ENCODE measurements at places on chromosomes 2 and 18.

DNA sequence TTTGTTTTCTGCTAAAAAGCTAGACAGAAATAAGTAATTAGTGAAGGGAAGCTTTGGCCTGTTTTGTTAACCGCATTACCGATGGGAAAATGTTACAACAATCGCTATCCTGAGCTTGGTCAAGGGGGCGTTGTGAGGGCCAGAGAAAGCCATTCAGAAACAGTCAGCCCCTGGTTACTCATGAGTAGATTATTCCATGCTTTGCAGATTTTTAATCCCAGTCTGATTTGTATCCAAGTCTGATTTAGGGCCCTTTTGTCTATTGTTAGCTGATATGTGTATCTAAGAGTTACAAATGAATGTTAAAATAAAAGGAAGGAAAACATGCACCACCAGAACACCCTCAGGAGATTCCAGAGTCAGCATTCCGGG, 99.1 kb downstream of the PRPF40A start:
- no peak for DNase-seq

GRCh38 chr2:83899271-83899670, 559.8 kb downstream of the SUCLG1 start:
- DNase-seq, result no peak

- no peak for DNase-seq
Observed at GRCh38 chr2:224103651-224104050, 64.6 kb upstream of the SERPINE2 start.

- DNase-seq, result no peak
Observed at GRCh38 chr2:222142027-222142426, 156.8 kb downstream of the PAX3 start.

DNA sequence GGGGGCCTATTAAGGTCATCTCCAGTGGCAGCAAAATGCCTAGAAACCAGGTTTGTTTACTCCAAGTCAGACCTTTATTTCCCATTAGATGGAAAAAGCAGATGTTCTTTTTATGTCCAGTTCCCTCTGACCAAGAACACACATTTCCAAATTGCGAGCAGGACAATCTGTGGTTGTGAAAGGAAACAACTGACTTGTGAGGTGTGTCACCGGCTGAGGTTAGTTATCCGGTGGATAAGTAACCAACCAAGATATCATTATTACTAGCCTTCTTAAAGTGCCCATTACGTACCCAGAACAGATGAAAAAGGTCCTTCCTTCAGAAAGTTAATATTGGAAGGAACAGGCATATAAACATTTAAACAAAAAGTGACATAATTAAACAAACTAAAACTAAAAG, 112.9 kb downstream of the THADA start:
- DNase-seq, result no peak

DNA sequence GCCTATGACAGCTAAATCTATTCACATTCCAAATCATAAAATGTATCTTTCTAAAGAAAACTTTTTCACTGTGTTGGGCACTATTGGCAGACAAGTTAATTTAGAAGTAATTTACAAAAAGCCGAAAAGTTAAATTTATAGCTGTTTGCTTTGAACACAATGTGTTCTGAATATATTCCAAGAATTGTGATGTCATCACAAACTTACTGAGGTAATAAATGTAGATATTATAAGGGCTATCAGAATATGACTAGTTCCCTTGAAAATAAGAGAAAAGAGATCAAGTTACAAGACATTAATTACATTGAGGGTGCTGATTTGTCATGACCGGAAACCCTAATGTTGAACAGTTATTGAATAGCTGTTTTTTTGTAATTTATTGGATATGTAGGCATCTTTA, 153.9 kb upstream of the SCN7A start:
- DNase-seq, result no peak

GRCh38 chr2:160139991-160140390, 60.1 kb downstream of the ITGB6 start:
- no peak for DNase-seq

DNA sequence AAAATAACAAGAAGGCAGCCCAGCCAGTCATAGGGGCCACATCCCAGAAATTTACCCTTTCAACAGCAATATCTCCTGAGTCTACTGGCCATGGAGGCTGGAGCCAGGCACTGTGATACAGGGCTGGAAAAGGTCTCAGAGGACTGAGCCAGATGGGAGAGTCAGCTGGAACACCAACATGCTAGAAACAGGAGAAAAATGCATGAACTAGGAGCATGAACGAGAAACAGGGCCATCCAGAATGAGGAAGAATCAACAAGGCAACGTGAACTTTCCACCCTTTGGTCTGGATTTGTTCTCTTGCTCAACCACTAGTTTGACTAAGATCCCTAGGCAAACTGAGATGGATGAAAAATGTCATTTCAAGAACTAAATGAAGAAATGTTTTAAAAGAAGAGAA, 13.1 kb downstream of the PID1 start:
- no peak for DNase-seq

GRCh38 chr2:232319067-232319802, 59.3 kb upstream of the ALPP start:
- no peak for DNase-seq

GRCh38 chr2:182379241-182379640, 47.6 kb downstream of the PDE1A start:
- no peak for DNase-seq

DNA sequence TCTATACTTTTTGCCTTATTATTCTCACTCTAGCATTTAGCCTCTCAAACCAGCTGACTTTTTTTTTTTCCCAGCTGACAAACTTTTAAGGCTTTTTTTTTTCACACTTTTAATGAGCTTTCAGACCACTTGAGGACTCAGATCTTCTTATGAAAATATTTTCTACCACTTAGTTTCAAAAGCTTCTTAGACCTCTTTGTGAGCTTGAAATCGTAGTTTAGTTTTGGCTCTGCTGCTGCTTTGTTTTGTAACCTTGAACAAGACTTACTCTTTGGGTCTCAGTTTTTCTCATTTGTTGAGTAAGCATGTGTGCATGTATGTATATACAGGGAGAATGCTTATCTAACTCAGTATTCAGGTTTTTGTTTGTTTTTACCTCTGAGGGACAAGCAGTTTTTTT, 3.5 kb downstream of the NBEAL1 start:
- DNase-seq, result no peak

DNA sequence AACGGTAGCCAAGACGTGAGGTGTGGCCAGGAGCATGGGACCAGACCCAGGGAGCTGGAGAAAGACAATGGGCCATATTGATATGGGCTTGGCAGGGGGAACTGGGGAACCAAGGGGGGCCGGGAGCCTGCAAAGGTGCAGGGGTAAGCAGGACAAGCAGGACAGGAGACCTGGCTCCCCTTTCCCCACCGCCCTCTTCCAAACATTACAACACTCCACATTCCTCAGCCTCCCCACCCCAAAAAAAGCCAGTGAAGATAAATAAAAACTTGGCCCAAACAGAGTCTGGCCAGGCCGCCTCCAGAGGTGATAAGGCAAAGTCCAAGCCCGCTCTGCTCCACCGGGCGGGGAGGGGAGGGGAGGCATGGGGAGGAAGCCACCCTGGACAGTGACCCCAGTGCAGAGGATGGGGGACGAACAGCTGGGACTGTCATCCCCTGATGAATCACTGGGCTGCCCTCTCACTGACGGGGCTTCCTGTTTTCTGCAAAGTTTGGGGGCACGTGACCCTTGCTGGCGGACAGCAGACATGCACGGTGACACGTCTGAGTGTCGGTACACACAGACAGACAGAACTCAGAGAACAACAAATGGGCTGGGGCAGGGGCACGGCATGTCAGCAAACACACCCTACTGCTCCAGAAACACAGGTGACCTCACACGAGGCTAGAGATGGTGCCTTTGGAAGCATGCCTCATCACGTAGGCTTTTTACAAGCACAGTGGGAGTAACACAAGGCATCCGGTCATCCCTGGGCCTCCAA, 100.2 kb downstream of the TNS1 start:
- no peak for DNase-seq

- DNase-seq, result no peak
Observed at GRCh38 chr18:66558773-66559172, 45.1 kb downstream of the CDH19 start.

DNA sequence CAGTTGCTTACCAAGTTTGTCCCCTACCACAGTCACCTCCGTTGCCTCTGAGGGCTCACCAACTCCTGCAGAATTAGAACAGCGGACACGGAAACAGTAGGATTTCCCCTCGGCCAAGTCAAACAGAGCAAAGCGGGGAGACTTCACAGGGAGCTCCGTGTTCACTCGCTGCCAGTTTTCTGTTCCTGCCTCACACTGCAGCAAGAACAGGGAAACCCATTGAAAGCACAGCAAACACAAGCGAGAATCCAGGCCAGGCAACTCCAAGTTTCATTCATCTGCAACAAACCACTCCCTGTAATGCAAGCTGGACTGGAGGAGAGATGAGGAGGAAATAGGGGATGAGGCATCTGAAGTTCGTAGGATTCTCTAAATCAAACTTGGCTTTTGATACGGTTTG, 84.2 kb downstream of the MYOM1 start:
- DNase-seq, result no peak

DNA sequence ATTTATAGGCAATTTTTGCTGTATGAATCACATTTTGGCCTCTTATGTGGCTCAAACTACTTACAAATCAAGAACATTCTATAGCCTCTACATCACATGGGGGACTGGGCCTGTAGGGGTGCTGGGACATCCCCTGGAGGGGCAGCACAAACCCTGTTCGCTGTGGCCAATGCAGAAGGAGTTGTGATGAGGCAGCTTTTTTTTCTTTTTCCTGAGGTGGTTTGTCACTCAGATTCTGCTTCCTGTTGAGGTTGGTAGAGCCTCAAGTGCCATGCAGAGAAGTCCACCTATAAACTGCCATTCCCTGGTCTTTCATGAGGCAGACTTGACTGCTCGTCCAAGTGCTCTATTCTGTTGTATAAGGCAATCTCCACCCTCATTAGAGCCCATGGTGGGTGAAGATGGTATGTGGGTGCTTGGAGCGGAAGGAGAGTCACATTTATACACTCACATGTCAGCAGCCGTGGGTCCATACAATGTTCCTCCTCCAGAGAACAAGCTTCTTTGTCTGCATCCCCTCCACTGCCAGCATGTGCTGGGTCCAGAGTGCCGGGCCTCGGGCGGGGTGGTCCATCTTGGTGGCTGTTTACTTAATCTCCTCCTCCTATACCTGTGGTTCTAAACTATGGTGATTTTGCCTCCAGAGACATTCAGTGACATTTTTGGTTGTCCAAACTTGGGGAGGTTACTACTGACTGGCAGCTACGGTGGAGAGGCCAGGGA, 120.3 kb downstream of the ACOXL start:
- no peak for DNase-seq

- DNase-seq, result peak; percentile 13
Observed at GRCh38 chr18:616380-616995, 19.7 kb downstream of the CLUL1 start.

DNA sequence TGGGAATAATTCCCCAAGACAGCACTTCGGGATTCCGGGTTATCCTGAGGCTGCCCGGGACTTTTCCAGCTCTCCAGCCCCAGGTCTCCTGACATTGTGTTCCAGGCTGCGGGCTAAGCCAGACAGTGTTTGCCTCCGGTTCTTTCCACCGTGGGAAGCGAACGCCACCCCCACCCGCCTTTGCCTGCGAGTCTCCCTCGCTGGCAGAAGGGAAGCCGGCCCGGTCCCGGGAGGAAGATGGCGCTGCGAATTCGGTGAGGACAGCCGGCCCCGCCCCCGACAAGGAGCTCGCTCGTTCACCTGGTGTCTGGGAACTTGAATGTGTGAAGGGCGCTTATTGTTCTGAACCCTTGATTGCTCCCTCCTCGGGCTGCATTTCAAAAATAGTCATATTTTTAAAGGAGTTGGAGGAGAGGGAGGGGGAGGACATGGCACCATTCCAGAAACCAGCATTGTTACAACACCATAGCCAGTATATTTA, 2.9 kb downstream of the LRATD1 start:
- DNase-seq, result peak; percentile 79

Data from NCI-H774 (cell line).